H7 (cell line): ENCODE measurements at places on chromosomes 12 and 14. TPM values are rescaled to one million over a fixed set of nuclear protein-coding genes. Genes with fewer than 3 reads are reported as not detected.

DNA sequence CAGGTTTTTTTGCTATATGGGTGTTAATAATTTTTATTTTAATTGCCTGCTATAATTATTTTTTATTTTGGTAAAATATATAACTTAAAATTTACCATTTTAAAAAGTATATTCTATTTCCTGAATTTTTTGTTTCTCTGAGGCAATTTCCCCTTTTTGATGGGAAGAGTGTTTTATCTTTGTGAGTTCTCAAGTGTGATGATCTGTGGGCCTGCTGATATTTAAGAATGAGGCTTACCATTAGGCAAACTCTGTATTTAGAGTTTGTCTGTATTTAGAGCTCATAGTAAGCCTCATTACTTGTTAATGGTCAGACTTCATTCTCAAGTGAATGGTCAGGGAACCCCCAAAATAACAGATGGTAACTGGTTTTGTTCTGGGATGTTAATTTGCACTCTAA lies 48.0 kb downstream of the WNK1 start:
- DNase-seq, result no peak

DNA sequence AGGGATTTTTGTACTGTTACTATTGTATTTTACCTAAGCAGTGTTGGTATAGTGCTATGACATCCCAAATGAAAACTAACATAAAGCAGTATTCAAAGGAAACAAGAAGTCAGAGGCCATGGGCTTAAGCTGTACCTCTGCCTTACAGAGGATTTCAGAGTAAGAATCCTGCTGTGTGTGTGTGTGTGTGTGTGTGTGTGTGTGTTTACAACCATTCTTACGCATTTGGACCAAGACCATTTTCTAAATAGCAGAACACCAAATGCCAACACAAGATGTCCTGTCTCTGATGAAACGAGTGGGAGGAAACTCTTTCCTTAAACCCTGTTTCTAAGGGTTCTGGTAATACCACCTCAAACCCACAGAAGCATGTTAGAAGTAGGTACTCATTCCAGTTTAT lies 64.4 kb downstream of the PPP1R36 start:
- DNase-seq, result no peak

GRCh38 chr14:51883232-51883631 lies 22.8 kb downstream of the GNG2 start:
- DNase-seq, result no peak

- DNase-seq, result no peak
Observed at GRCh38 chr14:49986343-49987014, 93.6 kb downstream of the ARF6 start.

GRCh38 chr12:96500693-96501092 lies 11.3 kb downstream of the CFAP54 start:
- DNase-seq, result no peak

The RPGRIP1 gene
- 0.11 and 0.14 TPM in 2 replicates for total RNA-seq

The SLCO1A2 gene
- total RNA-seq, result 5.2 and 6.8 TPM in 2 replicates

The BATF gene
- total RNA-seq, result not detected in 2 replicates
